ENCODE measurements at places on chromosomes 1 and 21. TPM values are rescaled to one million over a fixed set of nuclear protein-coding genes. Genes with fewer than 3 reads are reported as not detected.

FAF1 gene
- 66.7 TPM for total RNA-seq

DMRTA2 gene
- total RNA-seq: 0.24 TPM

TSACC gene
- total RNA-seq: 0.50 TPM

SLC44A3 gene
- not detected for total RNA-seq

LCA5L gene
- 0.90 TPM for total RNA-seq

SH2D5 gene
- 1.7 TPM for total RNA-seq

NTNG1 gene
- 4.9 TPM for total RNA-seq

SLFNL1 gene
- not detected for total RNA-seq

TAF13 gene
- 28.6 TPM for total RNA-seq

FCRL2 gene
- not detected for total RNA-seq

SERBP1 gene
- 624 TPM for total RNA-seq
